ENCODE measurements at places on chromosomes 7 and 10.

DNA sequence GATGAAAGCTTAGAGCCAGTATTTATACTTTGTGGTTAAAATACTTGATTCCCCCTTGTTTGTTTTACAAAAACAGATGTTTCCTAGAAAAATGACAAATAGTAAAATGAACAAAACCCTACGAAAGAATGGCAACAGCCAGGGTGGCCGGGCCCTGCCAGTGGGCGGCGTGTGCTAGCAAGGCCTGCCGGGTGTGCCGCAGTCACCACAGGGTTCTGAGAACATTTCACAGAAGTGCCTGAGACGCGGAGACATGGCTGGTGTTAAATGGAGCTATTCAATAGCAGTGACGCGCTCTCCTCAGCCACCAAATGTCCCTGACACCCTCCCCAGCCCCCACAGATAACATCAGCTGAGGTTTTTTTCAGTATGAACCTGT is 14.5 kb downstream of the GPR146 start:
- peak; percentile 68 for DNase-seq

- peak; percentile 18 for DNase-seq
Measured at GRCh38 chr10:70508912-70509756, 30.6 kb downstream of the PALD1 start.

- DNase-seq: no peak
Measured at GRCh38 chr10:43045631-43046287, 31.1 kb upstream of the RET start.

- no peak for DNase-seq
Measured at GRCh38 chr7:4058158-4058557, 623.9 kb upstream of the FOXK1 start.

GRCh38 chr7:84790882-84791281 is 396.0 kb downstream of the SEMA3D start:
- DNase-seq: no peak

DNA sequence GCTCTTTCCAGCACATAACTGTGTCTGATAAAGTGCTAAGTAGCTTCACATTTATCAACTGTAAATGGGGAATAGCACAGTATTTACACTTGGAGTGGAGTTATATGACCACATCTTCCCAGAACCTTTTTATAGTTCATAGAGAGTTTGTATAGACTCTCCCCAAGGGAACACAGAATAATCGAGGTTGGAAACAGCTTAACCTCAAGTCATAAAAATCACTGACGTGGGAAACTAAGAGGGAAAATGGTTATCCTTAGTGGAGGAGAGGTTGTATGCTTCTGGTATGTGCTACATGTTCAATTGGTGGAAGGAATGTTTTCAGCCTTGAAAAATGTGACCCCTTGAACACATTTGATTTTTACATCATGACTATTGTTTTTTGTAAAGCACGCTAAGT is 167.9 kb upstream of the KIAA1217 start:
- DNase-seq: no peak

DNA sequence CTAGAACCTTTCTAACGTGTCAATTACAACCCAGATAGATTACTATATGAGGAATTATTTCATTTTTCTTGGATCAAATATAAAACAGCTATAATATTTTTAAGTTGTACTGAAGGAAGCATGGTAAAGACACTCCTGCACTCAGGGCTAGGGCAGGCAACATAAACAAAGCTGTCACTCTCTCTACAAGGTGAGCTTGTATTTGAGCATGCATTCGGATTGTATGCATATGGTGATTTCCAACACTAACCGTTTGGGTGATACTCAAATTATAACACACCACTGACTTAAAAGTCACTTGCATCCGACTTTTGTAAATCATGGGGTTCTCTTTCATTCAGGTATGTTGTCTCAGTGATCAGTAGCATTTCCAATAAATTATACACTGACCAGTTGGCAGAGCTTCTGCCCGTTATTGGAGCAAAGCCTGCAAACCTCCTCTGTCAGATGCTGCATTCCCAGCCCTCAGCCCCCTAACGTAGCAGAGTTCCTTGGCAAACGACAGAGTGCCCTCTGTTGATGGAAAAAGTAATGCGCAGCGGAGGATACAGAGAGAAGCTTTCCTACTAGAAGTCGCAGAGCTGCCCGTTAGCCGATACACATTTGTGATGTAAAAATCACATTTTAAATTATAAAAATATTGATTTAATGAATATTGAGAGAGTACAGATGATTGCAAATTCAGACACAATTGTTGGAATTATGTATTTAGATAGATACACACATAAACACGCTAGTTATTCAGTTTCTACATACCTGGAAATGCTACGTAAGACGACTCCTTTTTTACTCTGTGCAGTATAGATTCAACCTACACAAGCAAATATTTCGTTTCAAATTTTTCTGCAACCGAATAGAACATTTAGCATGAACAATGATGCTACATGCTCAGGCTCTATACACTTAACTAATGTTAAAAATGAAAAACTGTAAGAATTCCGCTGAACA is 173.9 kb upstream of the SP4 start:
- DNase-seq: peak; percentile 80

DNA sequence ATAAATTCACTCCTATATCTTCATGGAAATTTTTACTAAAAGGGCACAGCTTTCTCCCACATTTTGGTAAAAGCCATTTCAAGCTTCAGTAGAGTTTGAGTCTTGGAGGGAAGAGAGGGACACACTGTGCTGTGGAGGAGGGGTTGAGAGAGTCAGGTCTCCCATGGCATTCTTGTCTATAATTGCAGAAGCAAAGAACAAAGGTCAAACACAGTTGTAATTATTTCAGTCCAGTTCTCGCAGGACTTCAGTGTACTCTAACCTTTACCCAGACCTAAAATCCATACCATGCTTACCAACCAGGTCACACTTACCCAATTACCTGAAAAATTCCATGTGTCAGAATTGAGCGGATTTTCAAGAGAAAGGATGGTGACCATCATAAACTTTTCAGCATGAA is 298.4 kb downstream of the XPNPEP1 start:
- DNase-seq: no peak

DNA sequence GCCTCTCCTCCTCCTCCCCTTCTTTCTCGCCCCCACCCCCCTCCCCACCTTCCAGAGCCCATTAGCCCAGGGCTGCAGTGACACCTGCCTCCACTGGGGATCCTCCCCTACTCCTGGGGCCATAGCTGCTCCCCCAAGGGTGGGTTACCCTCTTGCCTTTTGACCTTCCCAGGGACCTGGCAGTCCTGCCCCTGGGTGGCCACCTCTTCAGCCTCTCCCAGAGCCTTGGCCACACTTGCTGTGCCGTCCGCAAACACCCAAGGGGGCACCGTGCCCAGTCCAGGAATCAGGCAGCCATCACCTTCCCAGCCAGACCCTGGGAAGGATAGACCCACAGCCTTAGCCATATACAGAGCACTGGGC is 19.8 kb upstream of the CLDN4 start:
- no peak for DNase-seq

DNA sequence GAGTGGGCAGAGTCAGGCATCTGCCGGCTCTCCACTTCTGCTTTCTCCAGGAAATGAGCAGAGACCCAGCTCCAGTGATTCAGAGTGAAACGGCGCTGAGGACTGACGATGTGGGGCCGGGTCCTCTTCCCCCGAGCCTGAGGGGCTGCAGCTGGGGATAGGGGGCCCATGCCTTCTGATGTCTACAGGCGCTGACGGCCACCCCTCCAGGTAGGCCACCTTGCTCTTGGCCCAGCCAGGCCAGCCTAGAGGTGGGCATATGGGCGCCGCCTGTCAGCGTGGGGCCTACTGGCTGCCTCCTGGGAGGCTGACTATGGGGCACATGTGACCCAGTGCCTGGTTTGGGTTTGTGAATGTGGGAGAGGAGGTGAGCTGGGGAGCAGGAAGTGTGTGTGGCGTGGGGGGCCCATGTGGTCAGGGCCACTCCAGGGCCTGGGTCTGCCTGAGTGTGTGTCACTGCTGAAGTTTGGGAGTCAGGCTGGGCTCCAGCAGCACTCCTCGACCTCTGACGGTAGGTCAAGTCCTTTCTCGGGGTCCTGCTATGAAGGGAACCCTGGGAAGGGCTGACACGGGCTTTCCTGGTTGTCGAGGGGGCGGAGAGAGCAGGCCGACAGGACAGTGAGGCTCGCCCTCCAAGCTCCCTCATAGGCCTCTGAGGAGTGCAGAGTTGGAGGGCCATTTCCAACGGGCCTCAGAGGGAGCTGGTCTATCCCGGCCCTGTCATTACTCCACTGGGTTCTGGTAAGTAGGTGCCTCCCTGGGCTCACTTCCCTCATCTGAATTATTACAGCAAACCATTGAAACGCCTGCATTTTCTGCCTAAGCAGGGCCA is at the start of gene WDFY4:
Gene WDFY4, plus strand, starts transcription at position 82 of the 832 bp plus-strand sequence. CDS start 24,860 bp downstream, outside the sequence.
- peak; percentile 52 for DNase-seq

- DNase-seq: no peak
Measured at GRCh38 chr10:50541921-50542320, 81.8 kb downstream of the SGMS1 start.

DNA sequence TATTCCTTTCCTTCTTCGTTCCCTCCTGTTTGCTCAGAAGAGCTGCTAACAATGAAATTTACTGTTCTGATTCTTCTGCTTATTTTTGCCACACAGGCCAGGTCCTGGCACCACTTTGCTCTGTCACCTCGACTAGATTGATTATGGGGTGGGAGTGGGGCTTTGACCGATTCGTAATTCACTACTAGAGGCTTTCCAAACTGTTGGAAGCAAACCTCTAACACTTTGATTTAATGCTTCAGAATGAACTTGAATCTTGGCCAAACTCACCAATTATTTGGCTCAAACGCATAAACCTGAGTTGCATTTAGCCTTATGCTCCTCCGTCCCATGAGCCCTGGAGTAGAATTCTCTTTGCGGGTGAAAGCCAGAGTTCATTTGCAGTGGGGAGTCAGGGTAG is 476.2 kb upstream of the FZD8 start:
- DNase-seq: no peak

GRCh38 chr10:29920408-29921070 is 138.8 kb downstream of the JCAD start:
- no peak for DNase-seq
